T-helper 9 cell (primary cell): ENCODE measurements at places on chromosomes 11 and 22.
A peak's percentile ranks its signal among the peaks of the same experiment; 100 is the strongest.

GRCh38 chr22:41361716-41362310 lies 19.9 kb upstream of the TEF start:
- no peak for DNase-seq

DNA sequence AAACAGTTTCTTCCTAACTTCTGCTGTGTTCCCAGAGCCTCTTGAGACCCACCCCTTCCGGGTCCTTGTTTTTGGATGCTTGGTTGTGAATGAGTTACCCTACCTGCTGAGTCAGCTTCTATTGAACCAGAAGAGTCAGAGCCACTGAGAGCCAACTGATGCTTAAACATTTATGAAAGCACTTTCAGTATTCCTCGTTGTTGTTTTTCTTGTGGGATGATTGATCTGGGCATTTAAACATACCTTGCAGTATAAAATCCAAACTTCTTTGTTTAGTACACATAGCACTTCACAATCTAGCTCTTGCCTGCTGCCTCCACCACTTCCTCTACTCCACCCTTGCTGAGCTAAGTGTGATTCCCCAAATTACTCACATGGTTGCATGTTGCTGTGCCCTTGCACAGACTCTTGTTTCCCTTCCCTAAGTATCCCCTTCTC lies 5.5 kb downstream of the PRSS23 start:
- DNase-seq: no peak

- no peak for DNase-seq
Observed at GRCh38 chr22:35995348-35995747, 33.3 kb downstream of the RBFOX2 start.

GRCh38 chr22:25219948-25220442 lies 556 bp downstream of the CRYBB2 start:
- no peak for DNase-seq

DNA sequence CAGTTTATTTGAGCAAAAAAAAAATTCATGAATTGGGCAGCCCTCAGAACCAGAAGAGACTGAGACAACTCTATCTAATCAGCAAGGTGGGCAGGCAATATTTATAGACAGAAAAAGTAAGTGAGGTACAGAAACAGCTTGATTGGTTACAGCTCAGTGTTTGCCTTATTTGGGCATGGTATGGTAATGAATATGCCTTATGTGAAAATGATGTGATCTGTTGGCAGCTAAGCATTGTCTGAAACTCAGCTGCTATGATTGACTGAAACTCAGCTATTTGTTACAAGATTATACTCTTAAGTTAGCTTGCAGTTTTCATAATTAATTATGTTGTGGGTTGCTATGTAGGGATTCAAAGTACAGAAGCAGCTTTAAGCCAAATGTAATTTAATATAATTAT lies 127.6 kb downstream of the CNTN5 start:
- no peak for DNase-seq

DNA sequence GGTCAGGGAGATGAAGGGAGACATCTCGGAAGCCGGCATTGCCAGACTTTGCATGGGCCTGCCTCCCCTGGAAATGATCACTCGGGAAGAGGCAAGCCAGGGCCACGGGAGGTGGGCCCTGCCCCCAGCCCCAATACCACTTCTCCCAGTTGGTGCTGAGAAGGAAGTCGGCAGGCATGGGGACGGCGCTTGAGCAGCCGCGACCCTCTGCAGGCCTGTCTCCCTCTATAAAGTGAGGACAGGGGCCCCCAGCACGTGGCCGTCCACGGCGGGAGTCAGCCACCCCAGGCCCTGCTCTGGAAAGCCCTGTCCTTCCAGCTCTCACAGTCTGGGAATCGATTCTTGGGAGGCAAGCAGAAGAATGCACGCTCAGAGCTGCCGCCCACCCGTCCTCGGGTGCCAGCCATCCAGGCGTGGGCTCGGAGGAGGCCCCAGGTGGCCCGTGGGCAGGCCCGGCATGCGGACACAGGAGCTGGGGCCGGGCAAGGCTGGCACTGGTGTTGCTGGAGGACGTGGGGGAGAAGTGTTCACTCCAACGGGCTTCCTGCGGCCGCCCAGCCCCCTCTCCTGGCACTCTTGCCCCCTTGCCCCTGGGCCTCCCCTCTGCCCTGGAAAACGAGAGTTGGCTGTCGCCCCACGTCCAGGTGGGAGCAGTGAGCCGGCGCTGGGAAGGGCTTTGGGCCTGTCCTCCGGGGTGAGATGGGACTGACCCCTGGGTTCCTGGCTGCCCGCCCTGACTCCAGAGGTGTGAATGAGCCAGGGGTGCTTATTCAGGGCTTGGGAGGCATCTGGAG lies 77.5 kb downstream of the CACNA1I start:
- no peak for DNase-seq

- DNase-seq: no peak
Observed at GRCh38 chr11:123628936-123629683, 25.3 kb downstream of the SCN3B start.

DNA sequence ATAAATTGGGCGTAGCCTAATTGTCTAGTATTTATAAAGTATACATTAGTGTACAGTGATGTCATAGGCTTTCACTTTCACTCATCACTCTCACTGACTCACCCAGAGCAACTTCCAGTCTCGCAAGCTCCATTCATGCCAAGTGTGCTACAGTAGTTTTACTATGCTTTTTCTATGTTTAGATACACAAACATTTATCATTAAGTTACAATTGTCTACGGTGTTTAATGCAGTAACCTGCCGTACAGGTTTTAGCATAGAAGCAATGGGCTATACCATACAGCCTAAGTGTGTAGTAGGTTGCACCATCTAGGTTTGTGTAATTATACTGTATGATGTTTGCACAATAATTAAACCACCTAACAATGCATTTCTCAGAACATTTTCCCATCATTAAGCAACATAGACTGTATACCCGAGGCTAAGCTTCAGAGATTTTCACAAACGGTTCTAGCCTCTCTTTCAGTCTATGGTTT lies 17.5 kb downstream of the OR9G1 start:
- no peak for DNase-seq

- DNase-seq: no peak
Observed at GRCh38 chr22:31692186-31692886, 30.3 kb upstream of the PISD start.

DNA sequence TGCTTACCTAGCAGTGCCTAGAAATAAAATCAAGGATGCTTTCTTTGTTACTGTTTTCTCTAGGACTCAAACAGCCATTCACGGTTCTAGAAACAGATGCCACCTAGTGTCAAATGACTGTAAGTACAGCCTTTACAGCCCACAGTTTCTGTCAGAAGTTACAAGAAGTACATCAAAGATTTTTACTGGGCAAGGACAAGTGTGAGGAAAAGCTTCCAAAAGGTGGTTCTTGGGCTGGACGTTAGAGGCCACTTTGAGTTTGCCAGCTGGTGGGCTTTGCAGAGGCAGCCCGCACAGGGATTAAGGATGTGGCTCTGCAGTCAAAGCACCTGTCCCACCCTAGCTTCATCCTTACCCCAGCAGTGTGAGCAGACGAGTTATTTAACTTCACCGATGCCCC lies 6.9 kb downstream of the KMT5B start:
- DNase-seq: no peak

GRCh38 chr11:82988936-82989627 lies 82.6 kb downstream of the RAB30 start:
- no peak for DNase-seq

GRCh38 chr11:66659763-66660162 lies 17.9 kb downstream of the RBM4B start:
- no peak for DNase-seq

DNA sequence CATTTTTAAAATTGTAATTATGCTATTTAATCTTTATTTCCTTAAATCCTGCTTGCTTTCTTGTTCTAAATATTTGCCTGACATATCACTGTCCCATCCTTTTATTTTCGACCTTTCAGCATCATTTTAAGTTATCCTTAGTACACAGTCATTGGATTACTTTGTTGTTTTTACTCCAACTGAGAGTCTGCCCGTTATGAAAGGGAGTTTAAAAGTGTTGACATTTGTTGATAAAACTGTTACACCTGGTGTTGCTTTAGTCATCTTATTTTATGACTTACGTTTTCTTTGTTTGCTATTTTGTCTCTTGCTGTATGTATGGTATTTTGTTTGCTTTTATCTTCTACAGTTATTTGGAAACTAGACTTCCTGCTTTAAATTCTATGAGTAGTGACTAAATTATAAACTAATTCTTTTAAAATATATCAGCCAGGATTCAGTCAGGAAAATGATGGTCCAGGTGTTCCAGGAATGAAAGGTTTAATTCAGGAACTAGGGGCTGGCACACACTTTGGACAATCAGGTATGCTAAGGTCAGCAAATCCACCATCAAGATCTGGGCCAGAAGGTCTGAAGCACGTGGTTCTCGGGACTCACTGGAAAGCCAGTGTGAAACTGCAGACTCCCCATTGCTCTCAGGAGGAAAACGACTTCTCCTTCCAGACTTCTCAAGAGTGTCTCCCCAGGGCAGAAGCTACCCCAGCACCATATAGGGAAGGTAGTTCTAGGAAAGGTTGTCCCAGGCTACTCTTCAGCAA lies 86.0 kb downstream of the RASSF10 start:
- DNase-seq: no peak

DNA sequence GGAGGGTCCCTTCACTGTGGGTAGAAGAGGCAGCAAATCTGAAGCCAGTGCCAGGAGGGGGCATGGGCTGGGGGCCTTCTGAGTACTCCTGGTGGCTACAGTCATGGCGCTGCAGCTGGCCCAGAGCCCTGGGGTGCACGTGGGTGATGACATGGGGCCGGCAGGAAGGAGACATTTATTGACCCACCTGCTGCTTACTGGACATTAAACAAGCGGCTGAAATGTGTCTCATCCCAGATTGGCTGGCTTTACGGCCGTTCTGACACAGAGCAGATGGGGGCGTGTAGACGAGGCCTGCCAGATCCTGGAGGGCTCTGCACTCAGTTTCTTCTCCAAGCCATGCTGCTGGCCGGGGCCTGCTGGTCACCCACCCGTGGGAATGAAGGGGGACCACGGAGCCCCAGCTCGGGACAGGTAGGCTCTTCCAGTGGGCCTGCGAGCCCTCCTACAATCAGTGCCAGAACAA lies 906.9 kb downstream of the BRD1 start:
- no peak for DNase-seq

GRCh38 chr22:47879346-47879745 lies 1116.9 kb downstream of the TBC1D22A start:
- DNase-seq: no peak

DNA sequence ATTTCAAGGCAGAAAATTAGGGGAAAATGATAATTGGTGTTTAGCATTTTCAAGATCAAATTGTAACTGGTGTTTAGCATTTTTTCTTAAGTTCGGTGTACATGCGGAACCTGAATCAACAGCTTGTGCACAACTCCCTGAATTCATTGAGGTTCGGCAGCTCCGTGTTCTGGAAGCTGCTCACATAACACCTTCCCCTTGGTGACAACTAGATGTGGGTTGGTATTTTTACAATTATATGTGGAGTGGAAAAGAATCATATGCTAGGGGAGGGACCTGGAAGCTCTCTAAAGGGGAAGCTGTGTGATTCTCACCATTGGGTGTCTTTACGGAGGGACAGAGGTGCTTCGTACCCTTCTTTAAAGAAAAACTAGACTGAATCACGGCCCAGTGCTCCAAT lies 199.0 kb upstream of the MTNR1B start:
- DNase-seq: no peak

GRCh38 chr11:15349413-15349812 lies 234.7 kb downstream of the INSC start:
- DNase-seq: no peak

DNA sequence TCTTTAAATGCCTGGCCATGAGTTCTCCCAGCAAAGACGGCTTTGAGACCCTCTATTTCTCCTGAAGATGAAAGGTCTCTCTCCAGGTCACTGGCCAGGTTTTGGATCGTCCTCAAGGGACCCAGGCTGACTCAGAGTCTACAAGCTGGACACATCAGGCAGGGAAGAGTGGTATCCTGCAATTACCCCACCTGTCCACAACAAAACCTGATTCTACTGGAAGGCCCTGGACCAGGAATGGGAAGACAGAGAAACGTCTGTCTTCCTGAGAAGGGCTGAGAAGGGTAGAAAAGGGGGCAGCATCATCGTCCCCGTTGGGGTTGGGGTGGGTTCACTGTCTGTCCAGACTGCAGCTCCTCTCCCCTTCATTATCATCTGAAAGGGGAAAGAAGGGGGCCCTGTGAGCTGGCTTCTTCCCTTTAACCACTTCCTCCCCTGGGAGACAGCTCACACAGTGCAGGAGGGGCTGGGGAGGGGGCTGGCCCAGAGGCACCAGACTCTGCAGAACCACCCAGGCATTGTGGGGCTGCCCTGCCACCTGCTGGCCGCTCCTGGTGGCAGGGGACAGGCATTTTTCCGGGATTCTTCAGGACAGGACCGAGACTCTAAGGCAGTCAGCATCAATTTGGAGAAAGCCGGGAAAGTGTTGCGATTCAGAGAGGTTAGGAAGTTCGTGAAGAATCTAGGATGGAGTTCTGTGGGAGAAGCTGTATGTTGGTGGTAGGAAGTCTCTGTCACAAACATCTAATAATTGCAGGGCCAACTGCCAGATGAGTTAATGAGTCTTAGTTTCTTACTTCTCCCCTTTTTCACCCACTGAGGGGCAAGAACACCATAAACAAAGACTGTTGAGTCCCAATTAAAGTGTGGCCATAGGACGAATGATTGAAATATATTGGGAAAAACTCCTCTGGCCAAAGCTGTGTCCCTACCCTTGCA lies 57.6 kb downstream of the SYN3 start:
- DNase-seq: peak; percentile 14

DNA sequence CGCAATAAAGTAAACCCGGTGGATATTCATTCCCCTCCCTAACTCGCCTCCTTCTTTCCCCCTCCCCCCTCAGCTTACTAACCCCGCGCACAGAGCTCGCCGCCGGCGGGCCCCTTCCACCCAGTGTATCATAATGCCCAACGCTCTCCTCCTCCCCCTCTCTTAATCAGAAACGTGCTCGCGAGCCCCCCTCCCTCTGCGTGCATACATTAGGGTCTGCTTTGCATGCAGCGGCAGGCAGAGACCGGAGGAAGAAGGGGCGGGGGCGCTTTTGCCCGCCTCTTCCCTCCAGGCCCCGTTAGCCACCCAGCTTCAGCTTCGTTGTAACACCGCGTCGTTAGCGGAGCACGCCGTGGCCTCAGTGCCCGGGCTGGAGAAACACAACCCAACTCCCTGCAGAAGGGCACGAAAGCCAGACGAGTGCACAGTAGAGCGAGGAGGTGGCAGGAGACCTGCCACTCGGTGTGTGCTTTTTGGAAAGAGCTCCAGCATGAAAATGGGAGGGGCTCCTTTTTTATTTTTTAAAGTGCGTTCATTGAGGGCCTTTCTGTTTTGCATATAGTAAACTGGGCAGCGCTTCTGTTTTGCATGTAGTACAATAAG lies 901 bp upstream of the KMT2A start:
- peak; percentile 46 for DNase-seq

DNA sequence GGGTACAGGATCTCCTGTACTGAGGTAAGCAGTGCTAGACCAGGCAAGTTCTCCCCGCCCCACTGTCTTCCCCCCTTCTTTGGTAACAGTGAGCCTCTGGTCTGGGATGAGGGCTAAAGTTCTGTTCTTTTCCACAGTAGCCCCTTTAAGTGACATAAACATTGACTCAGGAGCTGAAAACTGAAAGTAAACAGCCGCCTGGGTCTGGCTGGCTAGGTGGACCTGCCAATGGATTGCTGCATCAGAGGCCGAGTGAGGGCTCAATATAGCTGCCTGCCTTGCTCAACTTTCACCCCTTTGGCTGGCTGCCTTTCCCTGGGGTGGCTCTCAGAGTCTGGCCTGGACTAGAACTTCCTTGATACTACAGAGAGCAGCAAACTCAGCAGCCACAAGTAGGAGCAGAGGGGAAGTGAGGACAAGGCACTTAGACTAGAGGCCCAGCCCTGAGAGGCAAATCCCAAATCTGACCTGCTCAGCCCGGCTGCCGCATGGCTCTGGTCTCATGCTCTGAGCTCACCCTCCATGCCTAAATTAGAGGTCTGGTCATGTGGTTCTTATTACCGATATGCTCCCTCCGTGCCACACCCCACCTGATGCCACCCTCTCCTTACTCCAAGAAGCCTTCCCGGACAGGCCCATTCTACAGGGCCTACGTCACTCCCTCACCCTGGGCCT lies 9.6 kb upstream of the UCP3 start:
- DNase-seq: no peak
